ENCODE measurements at places on chromosomes 4 and X.

GRCh38 chr4:18608908-18609533, 587.5 kb upstream of the LCORL start:
- DNase-seq = no peak

GRCh38 chr4:73258436-73258685, 237 bp downstream of the ANKRD17 start:
- no peak for DNase-seq

DNA sequence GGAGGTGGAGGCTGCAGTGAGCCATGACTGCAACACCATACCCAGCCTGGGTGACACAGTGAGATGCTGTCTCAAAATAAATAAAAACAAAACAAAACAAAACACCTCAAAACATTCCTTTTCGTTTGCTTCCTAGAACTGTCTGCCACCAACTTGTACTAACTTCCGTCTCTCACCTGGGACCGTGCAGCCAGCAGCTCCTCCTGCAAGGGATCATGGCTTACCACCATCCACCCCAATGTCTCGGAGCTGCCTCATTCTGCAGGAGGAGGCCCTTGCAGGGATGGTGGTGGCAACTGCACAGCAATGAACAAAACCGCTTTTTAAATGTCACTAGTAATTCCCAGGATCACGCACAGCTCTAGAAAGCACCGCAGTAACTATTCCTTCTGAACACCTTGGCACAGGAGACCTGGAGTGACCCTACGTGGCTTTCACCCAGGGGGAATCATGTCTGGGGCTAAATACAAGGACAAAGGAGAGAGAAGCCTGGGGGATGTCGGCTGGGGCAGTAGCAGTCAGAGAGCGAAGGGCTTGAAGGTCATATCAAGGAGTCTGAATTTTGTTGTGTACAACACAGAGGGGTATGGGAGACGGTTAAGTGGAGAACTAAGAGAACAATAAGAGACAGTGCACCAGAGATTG, 17.4 kb upstream of the KIAA0232 start:
- no peak for DNase-seq

- DNase-seq = no peak
Observed at GRCh38 chrX:68945603-68946228, 116.9 kb downstream of the EFNB1 start.

DNA sequence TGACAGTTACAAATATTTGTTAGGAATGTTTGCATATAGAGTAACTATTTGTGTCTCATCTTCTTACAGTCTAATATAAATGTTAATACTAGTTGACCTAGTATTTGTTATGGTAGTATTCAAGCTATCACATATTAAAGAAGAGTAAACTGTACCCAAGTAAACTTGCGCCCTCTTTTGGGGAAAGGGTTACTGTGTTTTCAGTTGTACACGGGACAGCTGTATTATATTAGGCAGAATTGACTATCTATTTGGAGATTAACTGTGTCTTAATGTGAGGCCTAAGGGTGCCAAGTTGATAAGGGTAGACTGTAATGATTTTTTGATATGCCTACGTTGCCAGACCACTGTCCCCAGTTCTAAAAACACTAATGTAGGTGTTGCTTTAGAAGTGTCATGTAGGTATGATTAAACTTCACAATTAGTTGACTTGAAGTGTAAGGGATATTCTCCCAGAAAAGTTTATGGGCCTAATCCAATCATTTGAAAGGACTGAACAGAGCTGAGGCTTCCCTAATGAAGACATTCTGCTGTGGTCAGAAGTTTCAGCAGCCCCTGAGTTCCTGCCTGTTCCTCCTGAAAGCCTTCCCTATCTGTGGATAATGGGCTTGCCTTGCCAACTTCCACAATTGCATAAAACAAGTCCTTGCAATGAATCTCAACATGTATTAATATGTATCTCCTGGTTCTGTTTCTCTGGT, 172.8 kb upstream of the CXCL13 start:
- no peak for DNase-seq

DNA sequence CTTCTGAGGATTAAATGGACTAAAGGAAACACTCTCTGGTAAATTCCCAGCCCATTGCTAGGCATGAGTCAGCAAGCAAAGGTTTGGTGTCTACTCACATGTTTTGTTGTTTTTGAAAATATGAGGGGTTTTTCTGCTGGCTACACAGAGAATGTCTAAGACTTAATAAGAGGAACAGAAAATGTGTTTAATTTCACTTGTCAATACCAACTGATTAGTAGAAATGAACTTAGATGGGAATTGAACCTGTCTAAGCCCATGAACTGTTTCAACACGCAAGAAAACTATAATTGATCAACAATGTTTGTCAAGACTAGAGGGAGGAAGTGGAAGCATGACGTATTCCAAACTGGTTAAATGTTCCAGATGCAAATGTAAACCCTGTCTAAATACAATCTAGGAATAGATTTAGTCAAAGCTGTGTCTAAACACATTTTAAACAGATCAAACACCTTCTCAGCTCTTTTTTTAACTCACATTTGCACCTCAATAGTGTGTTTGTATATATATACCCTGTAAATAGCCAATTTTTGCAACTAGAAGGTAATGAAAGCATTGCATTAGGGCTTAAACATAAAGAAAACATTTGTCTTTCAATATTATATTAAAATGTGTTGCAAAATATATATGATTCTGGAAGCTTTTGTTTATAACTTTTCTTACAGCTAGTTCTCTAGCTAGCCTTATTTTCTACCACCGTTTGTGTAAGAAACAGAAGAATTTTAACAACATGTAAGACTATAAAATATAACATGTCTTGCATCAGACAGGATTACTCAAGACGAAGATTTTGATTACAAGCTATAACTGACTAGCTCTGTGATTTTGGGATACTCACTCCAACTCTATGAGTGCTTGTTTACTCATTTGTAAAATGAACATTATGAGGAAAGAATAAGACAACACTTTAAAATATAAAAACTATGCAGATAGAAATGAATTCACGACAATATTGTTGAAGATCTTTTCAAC, 607.8 kb downstream of the FSTL5 start:
- no peak for DNase-seq

DNA sequence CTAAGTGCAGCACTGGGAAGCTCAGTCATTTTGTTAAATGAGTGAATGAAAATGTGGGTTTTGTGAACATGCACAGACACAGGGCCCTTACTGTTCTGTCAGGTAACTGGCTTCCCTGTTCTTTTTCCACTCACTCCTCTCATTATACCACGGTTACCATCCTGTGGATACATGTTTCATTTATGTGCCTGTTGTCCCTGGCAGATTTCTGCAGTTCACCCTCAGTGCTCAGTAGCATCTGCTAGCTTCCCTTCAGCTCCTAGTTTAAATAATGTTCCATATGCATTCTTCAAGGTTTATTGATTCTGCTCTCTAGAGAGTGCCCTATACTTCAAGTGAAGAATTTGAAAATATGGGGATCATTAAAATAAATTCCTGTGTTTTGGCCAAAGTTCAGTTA, 1634.3 kb upstream of the ADGRL3 start:
- no peak for DNase-seq

- no peak for DNase-seq
Observed at GRCh38 chr4:109676886-109677285, 26.4 kb downstream of the CASP6 start.

GRCh38 chr4:119266153-119266552, 53.6 kb downstream of the USP53 start:
- DNase-seq = no peak

- DNase-seq = no peak
Observed at GRCh38 chrX:19883878-19884277, 3.5 kb downstream of the SH3KBP1 start.

DNA sequence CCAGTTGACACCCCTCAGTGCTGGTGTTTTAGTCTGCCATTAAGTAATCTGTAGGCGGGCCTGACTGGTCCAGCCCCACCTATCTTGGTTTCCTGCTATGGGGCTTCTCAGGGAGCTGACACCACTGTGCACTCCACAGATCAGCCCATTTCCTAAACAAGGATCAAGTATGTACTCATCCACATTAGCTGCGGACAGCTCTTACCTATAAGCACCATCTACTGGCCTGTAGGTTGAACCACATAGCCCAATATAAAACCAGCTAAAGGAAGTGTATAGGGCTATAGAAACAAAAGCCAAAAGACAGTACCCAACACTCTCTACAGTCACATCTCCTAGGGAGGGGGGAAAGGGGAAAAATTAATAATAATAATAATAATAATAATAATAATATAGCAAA, 353.5 kb upstream of the CXorf51B start:
- DNase-seq = no peak

- DNase-seq = no peak
Observed at GRCh38 chrX:107804427-107804826, 21.2 kb upstream of the MID2 start.

GRCh38 chrX:150983521-150984168, 510 bp downstream of the HMGB3 start:
- DNase-seq = no peak

DNA sequence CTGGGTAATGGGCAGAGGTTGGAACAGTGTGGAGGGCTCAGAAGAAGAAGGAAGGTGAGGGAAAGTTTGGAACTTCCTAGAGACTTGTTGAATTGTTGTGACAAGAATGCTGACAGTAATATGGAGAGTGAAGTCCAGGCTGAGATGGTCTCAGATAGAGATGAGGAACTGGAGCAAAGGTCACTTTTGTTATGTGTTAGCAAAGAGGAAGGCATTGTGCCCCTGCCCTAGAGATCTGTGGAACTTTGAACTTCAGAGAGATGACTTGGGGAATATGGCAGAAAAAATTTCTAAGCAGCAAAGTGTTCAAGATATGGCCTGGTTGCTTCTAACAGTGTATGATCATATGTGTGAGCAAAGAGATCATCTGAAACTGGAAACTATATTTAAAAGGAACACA, 37.9 kb upstream of the MSX1 start:
- DNase-seq = no peak

- no peak for DNase-seq
Observed at GRCh38 chrX:153380691-153381090, 20.5 kb downstream of the PNMA6E start.

- no peak for DNase-seq
Observed at GRCh38 chr4:165101641-165102040, 11.0 kb downstream of the TMEM192 start.

GRCh38 chrX:129667412-129667811, 12.7 kb upstream of the APLN start:
- DNase-seq = no peak

DNA sequence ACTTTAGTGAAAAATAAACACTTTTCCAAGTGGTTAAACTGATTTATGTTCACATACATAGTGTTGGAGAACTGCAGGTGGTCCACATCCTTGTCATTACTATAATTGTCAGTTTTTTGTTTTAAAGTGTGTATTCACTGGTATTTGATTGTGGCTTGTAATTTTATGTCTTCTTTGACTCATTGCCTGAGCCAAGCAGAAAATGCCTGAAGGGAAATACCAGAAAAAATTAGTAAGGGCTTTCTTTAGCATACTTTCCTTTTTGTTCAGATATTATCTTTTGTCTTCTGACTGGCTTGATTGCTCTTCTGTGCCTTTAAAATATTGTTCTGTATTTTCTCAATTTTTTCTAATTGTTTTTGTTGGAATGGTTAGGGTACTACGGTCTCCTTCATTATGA, 981.3 kb downstream of the C4orf33 start:
- no peak for DNase-seq

DNA sequence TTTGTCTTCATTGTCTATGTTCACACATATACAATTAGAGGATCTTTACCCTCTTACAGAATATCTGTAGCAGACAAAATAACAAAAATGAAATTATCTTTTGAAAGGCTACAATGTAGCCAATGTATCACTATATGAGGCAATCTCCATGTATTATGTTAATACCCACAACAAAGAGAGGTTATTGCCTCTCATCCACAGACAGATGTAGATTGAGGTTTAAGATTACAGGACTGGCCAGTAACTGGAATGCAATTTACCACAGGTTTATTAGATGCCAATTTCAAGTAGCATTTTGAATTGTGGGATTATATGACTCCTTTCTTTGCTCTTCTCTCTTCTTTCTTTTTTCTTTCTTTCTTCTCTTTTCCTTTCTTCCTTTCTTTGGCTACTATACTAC, 242.6 kb downstream of the ANKRD50 start:
- DNase-seq = no peak

DNA sequence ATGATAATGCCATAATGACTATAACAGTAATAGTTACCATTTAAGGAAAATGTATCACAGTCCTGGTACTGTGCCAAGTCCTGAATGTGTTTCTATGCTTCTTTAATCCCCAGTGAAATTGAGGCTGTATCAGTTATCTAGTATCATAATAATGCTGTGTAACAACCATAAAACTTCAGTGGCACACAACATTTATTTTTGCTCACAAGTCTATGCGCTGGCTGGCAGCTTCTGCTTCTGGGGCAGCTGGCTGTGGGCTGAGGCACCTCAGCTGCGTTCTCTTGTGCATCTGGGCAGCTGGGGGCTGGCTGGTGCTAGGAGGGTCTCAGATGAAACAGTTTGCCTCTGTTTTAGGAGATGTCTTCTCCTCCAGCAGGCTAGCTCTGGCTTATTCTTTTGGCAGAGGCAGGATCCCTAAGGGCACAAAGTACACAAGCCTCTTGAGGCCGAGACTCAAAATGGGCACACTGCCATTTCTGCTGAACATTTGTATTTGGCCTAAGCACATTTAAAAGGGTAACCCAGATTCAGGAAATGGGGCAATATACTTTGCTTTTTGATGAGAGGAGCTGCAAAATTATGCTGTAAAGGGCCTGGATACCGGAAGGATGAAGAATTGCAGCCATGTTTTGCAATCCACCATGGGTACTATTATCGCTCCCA, 62.6 kb upstream of the DHX15 start:
- DNase-seq = no peak

GRCh38 chrX:71669492-71669891, 2.1 kb downstream of the LOC101059915 start:
- DNase-seq = no peak

DNA sequence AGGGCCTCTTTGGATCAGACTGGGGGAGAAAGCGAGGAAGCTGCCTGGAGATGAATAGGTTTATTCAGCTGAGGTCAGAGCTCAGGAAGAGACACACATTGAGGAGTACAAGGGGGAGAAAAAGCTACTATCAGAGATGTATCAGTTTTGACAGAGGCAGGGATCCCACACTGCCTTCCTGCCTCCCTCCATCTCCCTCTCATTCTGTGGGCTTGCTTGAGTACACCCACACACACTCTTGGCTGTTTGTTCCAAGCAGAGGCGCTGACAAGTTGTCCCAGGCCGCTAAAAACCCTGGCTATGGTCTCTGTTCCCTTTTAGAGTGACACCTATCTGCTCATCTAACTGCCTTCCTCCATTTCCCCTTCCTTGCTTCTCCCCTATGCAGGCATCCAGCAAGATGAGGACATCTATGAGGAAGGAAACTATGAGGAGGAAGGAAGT, 5.2 kb downstream of the TSPYL2 start:
- no peak for DNase-seq

- DNase-seq = no peak
Observed at GRCh38 chr4:176569301-176569700, 223.4 kb downstream of the VEGFC start.

- no peak for DNase-seq
Observed at GRCh38 chr4:105568584-105568983, 16.2 kb downstream of the ARHGEF38 start.

DNA sequence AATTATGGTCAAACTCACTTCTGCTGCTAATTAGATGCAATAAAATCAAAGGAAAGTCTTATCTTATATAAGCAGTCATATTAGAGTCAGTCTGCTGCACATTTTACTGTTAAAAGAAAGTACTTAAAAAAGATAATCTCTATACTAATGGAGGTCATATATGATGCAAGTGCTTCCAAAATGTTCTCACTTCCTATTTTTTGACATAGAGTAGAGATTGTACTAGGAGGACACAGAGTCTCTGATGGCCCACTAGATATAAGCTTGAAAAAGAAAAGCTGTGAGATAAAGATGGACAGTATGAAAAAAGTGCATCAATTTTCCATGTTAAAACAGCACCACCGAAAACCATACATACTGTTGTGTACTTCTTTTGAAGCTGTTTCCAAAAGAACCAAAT, 196.9 kb downstream of the KLHL13 start:
- no peak for DNase-seq

- no peak for DNase-seq
Observed at GRCh38 chr4:85681921-85682320, 207.0 kb downstream of the ARHGAP24 start.

Measured in activated naive CD4-positive, alpha-beta T cell (primary cell).